Stimulated activated CD8-positive, alpha-beta memory T cell treated with anti-CD3 and anti-CD28 coated beads, Interleukin-4, amount 100 ng/mL, for 1 hour (primary cell): ENCODE measurements at places on chromosomes 3 and 15.

- DNase-seq = no peak
Observed at GRCh38 chr15:66039117-66039871, 170.0 kb downstream of the RAB11A start.

GRCh38 chr15:88874275-88874674 lies 21.1 kb downstream of the HAPLN3 start:
- DNase-seq = no peak

GRCh38 chr3:5186089-5186857 lies 1.2 kb upstream of the EDEM1 start:
- DNase-seq = no peak

DNA sequence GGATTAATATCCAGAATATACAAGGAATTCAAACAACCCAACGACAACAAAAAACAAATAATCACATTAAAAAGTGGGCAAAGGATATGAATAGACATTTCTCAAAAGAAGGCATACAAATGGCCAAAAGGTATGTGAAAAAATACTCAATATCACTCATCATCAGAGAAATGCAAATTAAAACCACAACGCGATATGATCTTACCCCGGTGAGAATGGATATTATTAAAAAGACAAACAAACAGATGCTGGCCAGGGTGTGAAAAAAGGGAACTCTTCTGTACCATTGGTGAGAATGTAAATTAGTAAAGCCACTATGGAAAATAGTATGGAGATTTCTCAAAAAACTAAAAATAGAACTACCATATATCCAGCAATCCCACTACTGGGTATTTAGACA lies 43.5 kb upstream of the MEF2A start:
- DNase-seq = no peak

- DNase-seq = no peak
Observed at GRCh38 chr15:40412095-40412759, 6.6 kb downstream of the IVD start.

DNA sequence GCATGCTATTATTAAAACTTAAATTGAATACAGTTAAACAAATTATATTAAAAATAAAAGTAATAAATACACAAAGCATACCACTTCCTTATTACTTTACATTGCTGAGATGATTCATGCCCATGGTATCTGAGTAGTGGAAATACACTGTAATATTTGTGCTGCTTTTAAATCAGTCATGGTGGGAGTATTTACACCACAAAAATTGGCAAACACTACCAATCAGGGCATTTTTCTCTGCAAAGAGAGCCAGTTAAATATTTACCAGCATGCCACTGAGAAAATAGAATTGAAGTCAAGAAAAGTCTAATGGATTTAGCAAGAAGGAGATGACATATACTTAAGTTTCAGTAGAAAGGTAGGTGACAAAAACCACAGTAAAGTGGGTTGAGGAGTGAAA lies 19.6 kb downstream of the PPARG start:
- DNase-seq = no peak

GRCh38 chr3:188345223-188345622 lies 191.3 kb downstream of the LPP start:
- no peak for DNase-seq

DNA sequence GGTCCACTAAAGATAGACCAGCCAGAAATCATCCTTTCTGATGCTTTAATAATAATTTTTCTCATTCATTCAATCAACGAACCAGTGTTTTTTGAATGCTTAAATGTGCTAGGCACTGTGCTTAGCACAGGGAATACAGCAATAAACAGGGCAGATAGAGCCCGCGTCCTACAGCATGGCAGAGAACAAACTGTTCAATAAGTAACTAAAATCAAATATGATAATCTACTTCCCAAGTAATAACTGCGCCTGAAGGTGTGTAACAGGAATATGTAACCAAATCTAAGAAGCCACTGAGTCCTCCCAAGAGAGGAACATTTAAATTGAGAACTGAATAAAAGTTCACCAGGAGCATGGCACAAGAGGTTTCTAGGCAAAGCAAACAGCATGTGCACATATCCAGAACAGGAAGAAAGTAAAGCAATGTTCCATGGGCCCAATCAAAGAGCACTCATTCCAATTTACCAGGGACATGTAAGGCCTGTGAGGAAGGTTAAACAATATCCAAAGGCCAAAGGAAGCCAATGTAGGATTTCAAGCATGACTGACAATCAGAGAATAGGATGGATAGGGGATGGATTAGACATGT lies 311.0 kb upstream of the RARB start:
- no peak for DNase-seq

DNA sequence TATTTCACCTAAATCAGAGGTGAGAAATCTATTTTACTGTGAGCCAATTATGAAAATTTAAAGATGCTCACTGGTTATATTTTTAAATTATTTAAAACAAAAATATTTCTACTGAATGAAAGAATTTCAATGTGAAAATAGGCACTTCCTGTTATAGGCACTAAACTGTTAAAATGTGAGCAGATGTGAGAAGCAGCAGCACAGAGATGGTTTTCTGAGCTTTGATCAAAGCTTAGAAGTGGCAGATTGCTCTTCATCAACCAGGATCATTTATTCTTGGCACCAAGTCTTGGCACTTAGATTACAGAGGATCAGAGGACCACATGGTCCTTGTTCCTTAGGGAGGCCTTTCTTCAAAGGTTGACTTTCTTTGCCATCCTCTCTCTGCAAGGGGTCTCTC lies 18.0 kb upstream of the TSC22D2 start:
- no peak for DNase-seq

DNA sequence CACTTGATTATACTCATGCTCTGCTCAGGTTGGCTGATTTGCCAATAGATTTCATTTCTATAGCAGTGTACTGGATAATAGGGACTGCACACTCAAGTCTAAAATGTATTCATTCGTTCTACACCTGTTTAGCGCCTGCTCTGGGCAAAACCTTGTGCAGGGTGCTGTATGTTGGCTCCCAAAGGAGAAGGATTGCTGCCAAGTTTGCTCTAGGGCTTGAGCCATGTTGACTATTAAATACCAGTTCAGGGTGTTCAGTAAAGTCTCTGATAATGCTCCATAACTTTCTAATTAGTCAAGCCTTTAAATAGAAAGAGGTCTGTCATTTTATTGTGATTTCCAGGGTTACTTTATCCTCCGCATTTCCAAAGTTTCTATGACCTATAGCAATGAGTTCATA lies 470.2 kb downstream of the MAGI1 start:
- no peak for DNase-seq

DNA sequence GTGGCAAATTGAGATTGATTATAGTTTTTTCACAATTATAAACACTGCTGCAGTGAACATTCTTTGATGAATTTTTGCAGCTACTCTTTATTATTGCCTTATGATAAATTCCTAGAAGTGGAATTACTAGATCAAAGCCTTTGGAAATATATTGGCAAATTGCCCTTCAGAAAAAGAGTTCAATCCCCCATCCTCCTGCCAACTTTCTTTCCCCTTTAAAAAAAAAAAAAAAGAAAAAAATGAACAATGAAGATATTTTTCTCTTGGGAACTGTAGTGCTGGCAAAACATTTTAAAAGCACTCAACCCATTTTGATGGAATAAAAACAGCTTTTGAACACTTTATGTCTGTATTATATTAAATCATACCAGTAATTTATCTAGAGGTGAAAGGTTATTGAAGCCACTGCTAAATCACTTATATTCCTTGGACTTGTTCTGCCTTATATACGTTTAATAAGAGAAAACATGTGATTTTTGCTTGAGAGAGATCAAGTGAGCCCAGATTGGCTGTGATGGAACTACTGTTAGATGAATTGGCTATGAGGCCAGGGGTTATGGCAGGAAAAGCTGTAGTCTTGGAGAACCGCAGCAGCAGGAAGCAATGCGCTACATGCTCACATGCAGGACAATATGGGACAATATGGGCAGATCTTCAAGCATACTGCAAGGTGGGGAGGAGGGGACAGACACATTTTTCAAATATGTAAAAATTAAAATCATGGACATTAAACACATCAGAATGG lies 212.8 kb upstream of the C2CD4B start:
- DNase-seq = no peak

- DNase-seq = no peak
Observed at GRCh38 chr3:149160754-149161300, 31.4 kb downstream of the HPS3 start.

GRCh38 chr15:71237456-71238188 lies 122.4 kb downstream of the THSD4 start:
- DNase-seq = no peak

GRCh38 chr15:49865925-49866757 lies 245.3 kb downstream of the DTWD1 start:
- DNase-seq = no peak

DNA sequence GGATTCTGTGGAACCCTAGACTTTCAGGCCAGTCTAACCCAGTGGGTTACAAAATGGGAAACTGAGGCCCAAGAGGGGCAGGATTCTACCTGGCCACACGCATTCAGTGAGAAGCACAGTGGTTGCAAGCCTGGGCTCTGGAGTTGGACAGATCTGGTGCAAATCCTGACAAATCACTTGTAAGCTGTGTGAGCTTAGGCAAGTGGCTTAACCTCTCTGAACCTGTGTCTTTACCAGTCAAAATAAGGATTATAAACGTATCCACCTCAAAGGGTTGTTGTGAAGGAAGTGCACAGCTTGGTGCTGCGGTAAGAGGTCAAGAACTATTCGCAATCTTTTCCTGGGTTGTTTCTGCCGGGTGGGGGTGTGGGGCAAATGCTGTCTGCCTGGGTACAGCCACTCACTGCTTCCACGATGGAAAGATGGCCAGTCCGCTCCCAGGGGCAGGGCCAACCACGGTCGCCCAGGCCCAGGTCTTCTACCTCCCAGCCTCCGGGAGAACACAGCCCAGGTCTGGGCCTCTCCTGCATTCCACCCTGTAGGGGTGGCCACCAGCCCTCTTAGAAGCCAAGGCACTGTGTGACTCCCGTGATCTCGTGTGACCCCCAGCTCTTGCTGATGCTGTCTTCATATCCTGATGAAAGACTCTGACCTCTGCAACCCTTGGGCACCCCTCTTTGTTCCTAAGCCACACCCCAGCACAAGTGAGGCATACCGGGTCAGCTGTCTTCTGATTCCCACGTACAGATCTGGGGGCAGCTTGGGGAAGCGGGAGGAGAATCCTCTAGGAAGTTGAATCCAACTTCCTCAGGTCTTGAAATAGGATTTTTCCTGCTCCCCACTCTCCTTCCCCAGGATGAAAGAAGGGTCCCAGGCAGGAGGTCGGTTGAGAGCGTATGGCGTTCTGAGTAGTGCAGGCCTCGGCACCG lies 1.5 kb downstream of the CHRNA3 start:
- DNase-seq = no peak

DNA sequence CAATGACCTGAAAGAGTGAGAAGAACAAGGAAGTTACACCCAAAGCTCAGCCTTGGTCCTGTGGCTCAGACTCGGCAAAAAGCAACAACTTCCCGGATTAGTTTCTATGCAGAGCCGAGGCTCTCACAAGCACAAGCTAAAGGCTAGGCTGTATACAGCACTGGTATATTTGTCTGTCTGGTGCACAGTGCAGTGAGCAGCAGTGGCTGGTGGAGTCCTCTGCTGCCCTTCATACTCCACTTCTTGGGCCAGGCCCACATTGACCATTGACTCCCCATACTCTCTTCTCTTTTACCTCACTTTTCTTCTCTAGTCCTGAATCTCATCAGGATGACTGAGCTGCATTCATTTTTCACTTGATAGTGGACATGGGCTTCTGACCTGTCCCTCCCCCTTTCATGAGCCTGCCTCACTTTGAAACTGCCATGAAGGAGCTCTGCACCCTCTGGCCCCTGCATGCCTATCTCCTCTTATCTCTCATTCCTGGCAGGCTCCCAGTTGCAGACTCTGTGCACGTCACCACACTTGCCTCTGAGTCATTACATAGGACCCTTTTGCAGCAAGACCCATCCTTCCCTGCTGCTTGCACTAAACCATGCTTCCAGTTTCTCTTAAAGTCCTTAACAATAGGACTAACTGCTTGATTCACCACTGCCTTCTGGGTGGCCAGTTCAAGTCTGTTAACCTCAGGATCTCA lies 379.3 kb downstream of the NTRK3 start:
- DNase-seq = no peak

GRCh38 chr3:155512175-155512866 lies 218.8 kb upstream of the STRIT1 start:
- no peak for DNase-seq

- DNase-seq = no peak
Observed at GRCh38 chr15:95718441-95718840, 612.1 kb upstream of the NR2F2 start.

- DNase-seq = no peak
Observed at GRCh38 chr15:68623301-68623892, 44.6 kb downstream of the CORO2B start.

DNA sequence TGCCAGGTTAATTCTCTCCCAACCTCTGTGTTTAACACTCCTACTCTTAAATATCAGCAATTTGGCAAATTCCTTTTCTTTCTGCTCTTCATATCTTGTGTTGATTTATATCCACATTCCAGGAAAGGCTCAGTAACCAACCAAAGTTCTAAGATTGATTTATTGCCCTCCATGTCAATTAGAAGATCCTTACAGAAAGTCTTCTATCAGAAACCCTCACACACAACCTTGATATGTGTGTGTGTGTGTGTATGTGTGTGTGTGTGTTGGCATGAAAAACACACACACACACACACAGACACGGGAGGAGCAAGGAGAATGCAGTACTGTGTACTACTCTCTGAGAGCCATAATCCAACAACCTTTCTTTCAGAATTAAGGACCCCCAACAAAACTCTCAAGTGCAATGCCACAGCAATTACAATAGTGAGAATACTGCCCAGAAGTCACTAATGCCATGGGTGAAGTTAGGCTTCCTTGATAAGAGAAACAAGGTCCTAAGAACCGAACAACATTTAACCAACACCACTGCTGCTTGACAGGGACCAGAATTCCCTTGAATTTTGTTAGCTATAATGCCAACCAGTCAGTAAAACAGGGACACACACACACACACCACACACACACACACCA lies 1.1 kb downstream of the LSAMP start:
- no peak for DNase-seq

DNA sequence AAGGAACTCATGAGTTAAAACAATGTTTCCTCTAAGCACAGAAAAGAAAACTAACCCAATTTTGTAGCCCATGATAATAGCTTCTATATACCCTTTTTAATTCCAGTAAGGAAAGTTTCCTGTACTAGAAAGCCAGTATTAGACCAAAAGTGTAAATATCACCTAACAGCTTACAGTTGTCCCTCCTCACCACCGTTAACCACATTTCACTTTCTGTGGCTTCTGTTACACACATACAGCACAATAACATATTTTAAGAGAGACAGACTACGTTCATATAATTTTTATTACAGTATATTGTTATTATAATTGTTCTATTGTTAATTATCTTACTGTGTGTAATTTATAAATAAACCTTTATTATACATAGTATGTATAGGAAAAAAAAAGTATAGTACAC lies 74.1 kb downstream of the ZNF280D start:
- DNase-seq = no peak

GRCh38 chr3:44342176-44342790 lies 3.7 kb downstream of the TCAIM start:
- DNase-seq = no peak

- DNase-seq = no peak
Observed at GRCh38 chr3:8996681-8997121, 33.4 kb upstream of the RAD18 start.

GRCh38 chr3:41198526-41198925 lies 779 bp upstream of the CTNNB1 start:
- DNase-seq = no peak
